Hippocampal formation (tissue), 2 donors: ENCODE measurements at places on chromosomes 13 and 19.

DNA sequence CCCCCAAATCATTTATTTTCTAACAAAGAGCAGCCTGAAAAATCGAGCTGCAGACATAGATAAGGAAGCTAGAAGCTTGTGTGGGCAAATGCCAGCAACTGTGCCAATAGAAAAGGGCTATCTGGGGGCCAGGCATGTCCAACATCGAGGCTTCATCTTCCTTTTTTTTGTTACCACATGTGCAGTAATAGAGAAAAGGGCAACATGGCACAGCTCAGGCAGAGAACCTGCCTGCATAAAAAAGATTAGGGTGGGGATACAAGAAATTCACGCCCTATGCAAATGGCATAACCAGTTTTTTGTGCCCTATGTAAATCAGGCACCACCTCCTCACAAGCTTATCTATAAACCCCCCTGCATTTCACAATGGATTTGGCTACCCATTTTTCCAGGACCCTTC is 60.4 kb upstream of the ABCC4 start:
- no peak for DNase-seq

DNA sequence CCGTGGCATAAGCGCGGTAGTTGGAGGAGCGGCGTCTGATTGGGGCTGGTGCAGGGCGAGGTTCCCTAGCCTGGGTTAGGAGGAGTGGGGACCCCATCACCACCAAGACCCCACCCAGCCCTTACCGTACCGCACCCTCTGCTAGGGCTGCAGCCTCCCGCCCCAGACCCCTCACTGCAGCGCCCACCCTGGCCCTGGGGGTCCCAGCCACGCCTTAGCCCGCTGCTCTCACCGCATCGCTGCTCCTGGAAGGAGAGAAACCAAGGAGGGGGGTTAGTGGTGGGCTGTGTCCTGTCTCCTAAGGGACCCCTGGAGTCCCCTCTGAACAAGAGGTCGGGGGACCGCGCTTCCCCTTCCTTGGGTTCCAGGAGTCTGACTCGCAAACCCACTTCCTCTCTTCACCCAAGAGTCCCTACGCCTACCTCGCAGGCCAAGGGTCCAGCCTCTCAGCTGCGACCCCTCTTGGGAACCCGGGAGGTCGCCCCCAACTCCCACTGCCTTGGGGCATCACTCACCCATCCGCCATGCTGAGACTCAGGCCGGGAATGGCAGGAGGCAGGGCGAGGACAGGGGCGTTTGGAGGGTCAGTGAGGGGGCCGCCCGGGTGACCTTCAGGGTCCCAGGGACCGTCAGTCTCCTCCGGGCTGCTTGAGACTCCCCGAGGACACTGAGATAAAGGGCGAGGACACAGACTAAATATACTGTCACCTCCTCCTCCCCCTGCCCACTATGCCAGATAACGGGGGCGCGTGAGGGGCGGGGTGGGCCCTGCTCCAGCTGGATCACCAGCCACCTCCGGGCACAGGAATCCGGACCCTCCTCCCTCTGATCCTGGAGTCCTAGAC is at the start of gene TNNI3:
Gene TNNI3 (minus strand): TSS at position 669 of the 845 bp plus-strand sequence. CDS start 143 bp downstream, at position 526.
- DNase-seq, result no peak

DNA sequence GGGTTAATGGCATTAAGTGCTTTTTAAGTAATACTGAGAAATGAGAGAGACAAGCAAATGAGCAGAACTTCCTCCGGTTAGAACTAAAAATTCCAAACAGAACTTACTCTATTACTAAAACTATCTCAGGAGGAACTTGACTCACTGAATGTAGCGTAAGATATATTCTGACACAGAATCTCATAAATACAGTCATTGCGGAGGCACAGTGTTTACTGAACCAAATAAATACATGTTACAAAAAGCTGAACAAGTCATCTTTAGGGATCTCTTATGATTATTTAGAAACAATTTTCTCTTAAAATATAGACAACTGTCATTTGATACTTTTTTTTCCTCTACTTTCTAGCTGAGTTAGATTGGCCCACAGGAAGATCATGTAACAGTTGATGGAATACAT is 283.1 kb downstream of the KLF12 start:
- DNase-seq, result no peak

DNA sequence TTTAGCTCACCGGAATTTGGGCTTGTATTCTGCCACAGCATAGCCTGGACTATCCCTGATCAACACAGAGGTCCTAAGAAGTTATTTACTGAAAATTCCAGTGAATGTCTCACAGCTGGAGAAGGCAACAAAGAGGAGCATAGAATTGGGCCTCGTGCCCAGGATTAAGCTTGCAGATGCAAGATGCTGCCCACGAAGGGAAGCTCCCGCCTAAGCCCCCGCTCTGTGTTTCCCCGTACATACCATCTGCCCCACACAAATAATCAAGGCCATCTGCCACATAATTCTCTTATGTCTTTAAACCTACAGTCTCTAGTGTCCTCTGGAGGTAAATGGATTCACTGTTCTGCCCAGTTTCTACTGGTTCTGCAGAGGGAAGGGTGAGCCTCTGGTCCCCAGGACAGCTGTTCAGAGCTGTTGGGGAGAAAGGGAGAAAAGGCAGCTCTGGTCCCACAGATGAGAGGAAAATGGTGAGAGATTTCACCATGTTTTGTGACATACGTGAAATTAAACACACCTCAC is 7.4 kb upstream of the TPP2 start:
- no peak for DNase-seq

DNA sequence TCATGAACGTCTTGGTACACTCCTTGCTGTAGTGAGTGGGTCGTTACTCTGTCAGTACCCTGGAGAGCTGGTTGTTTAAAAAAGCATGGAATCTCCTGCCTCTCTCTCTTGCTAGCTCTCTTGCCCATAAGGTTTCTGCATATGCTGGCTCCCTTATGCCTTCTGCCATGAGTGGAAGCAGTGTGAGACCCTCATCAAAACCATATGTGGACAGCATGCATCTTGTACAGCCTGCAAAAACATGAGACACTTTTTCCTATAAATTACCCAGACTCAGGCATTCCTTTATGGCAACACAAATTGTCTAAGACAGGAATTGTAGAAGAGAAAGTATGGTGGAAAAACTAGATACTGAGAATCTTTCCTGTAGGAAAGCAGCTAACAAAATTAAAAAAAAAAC is 516.3 kb downstream of the SLITRK6 start:
- DNase-seq, result no peak

- no peak for DNase-seq
Measured at GRCh38 chr13:46088821-46089562, 15.8 kb downstream of the CPB2 start.

DNA sequence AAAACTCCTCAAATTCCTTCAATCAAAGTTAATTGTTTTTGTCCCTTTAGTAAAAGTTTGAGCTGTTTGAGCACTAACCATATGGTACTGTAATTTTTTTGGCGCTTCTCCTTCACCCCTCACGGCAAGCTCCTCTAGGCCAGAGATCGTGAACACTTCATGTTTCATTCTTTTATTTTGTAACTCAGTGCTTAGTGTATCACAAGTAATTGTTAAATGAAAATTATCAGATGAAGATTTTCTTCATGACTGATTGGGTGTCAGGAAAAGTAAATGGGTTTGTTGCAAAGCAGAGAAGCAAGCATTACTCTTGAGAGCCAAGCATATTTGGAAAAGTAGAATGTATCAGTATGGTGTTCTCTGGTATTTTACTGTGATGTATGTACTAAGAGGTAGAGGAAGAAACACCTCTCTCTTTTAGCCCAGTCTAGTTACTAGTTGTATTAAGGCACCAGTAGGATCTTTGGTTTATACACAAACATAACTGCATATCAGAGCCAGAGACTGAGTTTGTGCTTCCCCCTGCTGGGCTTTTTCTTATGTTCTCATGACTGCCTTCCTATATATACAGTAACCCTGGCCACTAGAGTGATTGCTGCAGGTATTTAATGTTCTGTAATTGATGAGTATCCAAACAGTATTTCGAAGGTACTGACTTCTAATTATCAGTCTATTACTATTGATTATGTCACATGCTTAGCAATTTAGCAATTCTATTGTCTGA is 202.3 kb upstream of the KLHL1 start:
- DNase-seq, result no peak

DNA sequence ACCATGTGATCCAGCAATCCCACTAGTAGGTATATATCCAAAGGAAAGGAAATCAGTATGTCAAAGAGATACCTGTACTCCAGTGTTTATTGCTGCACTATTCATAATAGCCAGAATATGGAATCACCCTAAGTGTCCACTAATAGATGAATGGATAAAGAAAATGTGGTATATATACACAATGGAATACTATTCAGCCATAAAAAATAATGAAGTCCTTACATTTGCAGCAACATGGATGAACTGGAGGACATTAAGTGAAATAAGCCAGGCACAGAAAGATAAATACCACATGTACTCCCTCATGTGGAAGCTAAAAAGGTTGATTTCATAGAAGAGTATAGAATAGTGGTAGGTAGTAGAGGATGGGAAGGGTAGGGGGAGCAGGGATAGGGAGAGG is 23.5 kb downstream of the BORA start:
- no peak for DNase-seq

DNA sequence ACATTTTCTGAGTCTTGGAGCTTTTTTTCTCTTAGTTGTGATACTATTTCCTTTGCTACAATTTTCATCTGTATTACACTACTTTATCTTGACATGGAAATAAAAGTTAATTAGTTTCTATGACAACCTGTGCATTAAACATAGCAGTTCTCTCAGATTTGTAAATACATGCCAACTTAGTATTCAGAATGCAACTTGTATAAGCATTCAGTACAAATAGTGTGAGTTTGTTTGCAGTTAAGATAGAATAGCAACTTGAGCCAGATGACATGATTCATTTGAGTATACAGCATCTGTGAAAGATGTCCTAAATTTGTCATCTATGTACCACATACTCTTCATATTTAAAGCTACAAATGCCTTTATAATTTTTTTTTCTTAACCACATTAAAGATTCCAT is 98.1 kb downstream of the DACH1 start:
- no peak for DNase-seq

DNA sequence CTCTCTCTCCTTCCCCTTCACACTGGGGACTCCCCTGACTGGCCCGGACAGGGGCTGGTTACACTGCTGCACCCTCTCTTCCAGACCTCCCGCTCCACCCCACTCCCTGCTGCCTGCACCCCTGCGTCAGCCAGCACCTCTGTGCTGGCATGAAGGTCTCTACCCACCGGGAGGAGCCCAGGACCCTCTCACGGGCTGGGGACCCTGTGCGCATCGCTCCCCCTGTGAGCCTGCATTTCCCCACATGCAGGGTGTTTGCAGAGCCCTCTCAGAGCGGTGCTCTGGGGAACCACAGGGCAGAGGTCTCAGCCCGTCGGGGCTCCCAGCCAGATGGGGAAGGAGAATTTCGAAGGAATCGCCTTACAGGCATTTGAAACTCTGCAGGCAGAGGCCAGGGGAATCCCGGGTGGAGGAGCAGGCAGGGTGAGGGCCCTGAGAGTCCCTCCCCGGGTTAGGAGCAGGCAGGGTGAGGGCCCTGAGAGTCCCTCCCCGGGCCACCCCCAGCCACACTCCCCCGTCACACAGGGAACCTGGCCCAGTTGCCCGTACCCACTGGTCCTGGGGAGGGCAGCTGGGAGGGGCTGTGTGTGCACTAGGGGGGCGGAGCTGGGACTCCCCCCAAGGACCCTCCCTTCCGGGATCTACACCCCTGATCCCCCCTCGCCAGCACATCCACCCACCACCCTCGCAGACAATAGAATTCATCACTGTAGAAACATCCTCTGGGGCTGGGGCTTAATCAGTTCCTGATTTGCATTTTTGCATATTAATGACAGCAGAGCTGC is 16.3 kb upstream of the TCF3 start:
- DNase-seq, result no peak

DNA sequence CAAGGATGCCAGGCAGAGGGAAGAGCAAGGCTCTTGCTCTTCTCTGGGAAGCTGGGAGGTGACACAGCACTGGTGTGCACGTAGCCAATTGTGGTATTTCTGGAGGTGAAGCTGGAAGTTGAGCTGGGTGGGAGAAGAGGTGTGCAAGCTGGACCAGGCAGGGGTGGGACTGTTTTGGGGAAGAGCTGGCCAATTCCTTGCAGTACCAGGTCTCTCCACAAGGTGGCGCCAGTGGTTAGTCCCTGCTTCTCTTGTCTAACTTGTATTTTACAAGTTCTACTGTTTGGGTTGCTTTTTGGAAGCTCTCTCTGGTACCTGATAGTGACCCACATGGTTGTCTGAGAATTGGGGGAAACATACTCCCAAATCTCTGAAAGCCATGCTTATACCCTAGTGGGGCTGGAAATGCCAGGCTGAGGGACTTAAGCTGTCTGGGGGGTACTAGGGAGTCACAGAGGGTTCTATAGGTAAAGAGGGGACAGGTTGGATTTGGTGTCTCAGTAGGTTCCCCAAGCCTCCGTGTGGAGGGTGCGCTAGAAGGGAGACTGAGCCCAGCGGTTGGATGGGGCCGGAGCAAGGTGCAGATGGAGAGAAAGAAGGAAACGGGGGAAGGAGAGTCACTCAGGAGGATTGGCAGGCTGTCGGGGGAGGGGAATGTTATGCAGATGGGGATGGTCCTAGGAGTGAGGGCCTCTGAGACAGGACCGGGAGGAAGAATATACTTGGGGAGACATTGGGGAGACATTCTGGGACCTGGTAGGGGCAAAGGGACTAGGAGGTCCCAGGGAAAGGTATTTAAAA is 3.0 kb downstream of the HPN start:
- DNase-seq, result peak; percentile 60

GRCh38 chr13:59494560-59494970 is 669.2 kb downstream of the DIAPH3 start:
- DNase-seq, result no peak

DNA sequence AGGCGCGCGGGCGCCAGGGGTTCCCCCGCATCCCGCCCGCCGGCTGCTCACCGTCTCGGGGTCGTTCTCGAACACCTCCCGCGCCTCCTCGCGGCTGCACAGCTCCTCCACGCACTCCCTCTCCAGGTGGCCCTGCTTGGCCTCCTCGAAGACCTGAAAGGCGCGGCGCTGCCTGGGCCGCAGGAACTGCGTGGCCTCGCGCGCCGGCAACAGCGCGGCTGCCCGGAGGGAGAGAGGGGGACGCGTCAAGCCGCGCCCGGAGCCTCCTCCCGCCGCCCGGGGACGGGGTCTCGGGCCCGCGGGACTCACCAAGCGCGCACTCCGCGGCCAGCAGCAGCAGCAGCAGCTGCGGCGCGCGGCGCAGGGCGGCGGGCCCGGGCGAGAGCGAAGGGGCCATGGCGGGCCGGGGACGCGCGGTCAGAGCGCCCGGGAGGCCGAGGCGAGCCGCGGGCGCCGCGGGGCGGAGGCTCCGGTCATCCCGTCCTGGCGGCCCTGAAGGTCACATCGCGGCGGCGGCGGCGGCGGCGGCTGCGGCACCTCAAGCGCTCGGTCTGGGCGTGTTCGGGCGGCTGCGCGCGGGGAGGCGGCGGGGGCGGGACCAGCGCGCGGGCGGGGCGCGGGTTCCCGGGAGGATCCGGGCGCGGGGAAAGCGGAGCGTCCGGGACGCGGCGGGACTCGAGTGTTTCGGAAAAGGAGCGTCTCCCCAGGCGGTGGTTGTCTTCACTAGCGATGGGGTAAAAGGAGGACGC is at the start of gene GAS6:
Gene GAS6 (minus strand): TSS at position 553 of the 749 bp plus-strand sequence. CDS start 156 bp downstream, at position 397.
- DNase-seq, result peak; percentile 50

DNA sequence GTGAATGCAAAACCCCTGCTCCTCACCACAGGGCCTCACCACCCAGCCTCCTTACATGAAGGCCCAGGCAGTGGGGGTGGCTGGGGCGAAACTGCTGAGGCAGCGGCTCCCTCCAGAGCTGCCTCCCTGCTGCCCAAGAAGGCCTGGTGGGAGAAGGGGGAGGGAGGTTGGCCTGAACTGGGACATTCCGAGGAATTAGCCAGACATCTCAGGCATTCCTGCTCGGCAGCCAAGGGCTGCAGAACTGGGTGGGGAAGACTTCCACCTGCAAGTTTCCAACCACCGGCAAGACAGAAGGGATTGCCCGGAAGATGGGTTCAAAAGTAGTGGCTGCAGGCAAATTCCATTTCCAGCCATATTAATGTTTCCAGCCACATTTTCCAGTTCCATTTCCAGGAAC is 2.3 kb upstream of the PSPN start:
- no peak for DNase-seq

GRCh38 chr13:26007261-26008125 is 44.3 kb downstream of the SHISA2 start:
- no peak for DNase-seq
